T-helper 17 cell (primary cell): ENCODE measurements at places on chromosomes 2 and 18.
A peak's percentile ranks its signal among the peaks of the same experiment; 100 is the strongest.

DNA sequence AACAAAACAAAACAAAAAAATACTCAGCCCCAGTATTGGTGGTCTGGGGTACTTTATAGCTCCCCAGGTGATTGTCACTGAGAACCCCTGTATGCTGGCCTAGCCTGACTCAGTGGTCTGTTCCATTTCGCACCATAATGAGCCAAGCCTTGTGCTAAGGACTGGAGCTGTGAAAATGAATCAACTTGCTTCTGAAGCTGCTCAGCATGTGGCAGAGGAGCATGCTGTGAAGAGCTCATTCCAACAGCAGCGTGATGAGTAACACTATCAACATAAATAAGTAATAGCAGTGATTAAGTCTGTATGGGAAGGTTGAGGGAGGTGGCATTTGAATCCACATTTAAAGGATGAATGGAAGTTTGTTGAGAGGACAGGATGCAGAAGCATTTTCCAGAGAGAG, 67.2 kb upstream of the ATL2 start:
- DNase-seq, result no peak

DNA sequence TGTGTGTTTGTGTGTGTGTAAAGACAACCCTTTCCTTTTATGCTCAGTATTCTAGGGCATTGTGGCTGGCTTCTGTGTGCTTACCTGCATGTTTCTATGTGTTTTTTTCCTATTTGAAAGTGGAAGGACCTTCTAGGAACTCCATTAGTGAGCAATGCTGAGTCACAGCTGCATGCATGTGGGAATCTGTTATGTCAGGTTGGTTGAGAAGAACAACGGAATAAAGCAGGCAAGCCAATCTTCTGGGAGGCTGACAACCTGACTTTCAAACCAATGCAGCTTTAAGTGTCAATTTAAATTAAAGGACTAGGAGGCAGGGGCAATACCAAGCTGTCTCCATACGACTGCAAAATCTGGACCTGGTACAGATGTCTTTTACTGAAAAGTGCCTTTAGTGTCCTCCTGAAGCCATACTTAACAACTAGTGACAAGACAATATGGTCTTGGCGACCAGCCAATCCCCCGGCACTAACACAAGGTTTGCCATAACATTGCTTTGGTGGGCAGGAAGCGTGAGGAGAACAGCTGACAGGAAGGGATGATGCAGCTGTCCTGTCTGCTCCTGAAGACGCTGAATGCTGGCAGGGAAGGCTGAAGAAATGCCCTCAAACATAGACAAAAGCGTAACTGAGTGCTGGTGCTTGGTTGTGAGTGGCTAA, 514.7 kb upstream of the CDH7 start:
- DNase-seq, result no peak

- DNase-seq, result no peak
Measured at GRCh38 chr2:40434731-40435271, 17.1 kb downstream of the SLC8A1 start.

- no peak for DNase-seq
Measured at GRCh38 chr18:75256376-75256775, 45.8 kb downstream of the TSHZ1 start.

- DNase-seq, result no peak
Measured at GRCh38 chr2:7749895-7750559, 832.8 kb downstream of the RNF144A start.

DNA sequence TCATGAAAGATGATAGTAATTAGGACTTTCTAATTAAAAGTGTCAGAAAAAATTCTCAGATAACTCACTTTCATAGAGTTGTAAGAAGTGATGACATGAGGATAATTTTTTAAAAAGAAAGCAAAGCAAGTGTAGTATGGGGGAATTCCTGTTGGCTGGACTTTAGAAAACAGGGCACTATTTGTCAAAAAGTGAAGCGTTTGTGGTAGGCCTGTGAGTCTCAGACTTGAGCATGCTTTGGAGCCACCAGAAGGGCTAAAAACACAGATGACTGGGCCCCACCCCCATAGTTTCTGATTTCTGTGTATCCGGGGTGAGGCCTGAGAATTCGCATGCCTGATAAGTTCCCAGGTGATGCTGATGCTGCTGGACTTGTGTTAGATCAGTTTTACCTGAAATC, 222.6 kb upstream of the LRRTM1 start:
- no peak for DNase-seq

DNA sequence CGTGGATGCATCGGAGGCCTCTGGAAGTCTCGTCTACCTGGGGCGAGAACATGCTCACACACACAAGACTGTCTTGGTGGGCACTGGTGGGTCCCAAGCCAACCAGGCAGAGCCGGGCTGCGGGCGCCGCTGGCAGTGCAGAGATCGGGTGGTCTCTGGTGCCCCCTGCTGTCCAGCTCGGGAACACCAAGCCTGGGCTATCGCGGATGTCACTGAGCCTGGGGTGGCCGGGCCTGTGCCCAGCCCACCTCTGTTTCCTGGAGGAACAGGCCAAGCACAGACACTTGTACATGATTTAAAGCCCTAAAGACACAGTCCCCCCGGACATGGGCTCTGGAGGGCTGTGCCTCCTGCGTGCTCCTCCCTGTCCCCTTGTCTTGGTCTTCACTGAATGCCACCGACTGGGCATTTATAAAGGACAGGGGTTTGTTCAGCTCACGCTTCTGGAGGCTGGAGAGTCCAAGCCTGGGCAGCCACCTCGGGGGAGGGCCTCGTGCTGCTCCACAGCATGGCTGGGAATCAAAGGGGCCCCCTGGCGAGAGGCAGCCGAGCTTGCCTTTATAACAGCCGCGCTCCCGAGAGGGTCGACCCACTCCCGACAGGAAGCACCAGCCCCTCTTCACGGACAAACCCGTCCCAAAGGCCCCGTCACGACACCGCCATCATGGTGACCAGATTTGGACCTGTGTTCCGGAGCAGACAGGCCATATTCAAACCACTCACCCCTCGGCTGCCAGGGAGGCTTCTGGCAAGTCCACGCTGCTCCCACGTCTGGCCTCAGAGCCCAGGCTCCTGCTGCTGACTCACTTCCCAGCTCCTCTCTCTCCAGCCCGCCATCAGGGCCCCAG, 3.6 kb upstream of the OTOS start:
- DNase-seq, result peak; percentile 87

- no peak for DNase-seq
Measured at GRCh38 chr18:58532298-58532697, 96.6 kb downstream of the ALPK2 start.

GRCh38 chr2:203743441-203743981, 37.1 kb downstream of the CD28 start:
- DNase-seq, result no peak

DNA sequence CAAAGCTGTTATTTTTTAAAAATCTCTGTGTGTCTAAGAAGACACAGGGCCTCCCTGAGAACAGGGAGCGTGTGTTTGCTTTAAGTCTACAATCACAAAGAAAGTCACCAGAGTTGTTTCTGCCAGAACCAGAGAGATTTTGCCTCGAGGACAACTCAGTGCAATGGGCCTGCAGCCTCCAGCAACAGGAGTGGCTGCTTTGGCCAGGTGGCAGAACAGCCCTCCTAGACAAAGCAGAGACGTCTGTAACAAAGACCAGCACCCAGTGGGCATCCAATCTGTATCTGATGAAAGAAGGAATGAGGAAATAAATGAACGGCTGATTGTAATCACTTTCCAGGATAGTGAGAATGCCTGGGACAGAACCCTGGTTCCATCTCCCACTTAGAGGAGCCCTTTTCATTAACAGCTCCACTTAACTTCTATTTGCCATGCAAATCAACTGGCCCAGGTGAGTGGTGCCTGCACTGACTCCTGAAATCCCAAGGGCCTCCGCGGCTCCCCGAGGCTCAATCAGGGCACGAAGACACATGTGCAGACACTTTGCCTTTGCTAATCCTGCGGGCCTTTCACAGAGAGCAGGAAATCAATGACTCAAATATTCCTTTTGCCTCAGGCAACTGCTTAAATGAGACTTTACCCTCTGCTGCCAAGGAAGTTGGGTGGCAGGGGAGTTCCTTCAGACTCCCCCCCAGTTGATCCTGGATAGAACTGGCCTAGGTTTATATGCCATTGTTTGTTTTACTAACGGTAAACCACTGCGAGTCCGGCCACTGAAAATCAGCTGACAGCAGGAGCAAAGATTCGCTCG, 146.5 kb downstream of the CABLES1 start:
- DNase-seq, result no peak

DNA sequence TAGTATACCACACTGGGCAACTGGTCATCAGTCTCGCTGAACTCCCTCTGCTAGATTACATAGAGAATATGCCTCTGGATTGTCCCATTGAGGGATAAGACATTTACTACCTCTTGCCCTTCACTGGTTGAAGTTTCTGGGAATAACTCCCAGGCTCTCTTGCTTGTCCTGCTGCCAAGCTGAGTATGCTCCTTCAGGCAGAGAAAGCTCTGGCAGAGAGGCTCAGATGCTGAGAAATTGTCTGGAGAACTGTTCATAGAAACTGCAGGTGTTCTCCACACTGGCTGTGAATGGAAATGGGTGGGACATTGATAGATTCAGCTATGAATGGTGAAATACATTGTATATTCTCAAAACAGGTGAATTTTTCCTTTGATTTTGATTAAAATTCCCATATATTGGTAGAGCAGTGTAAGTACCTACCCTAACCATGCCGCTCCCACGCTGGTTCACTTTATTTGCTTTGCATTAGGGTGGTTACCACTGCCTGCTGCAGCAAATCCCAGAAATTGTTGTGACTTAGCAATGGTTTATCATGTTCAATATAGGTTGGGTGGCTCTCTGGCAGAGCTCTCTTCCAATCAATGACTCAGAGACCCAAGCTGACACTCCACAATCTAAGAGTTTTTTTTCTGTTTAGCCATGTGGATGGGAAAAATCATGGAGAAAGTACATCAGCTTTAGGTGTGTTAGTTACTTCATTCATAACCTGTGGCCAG, 36.7 kb downstream of the FAM117B start:
- DNase-seq, result no peak

DNA sequence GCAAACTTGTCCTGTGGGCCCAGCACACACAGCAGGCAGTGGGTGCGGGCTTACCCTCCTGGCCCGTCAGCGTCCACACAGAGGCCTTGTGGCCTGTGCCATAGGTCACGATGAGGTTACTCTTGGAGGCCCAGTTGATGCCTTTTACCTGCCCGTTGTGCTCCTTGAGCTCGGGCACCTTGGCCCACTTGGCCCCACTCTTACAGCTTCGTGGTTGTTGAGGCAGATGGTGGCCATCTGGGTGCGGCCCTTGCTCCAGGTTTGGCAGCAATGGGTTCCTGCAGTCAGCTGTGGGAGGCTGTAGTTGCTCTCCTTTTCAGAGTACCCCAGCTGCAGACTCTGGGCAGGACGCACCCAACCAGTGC, 45.5 kb upstream of the PTH2R start:
- DNase-seq, result no peak

- no peak for DNase-seq
Measured at GRCh38 chr18:35474884-35475283, 22.9 kb downstream of the INO80C start.

DNA sequence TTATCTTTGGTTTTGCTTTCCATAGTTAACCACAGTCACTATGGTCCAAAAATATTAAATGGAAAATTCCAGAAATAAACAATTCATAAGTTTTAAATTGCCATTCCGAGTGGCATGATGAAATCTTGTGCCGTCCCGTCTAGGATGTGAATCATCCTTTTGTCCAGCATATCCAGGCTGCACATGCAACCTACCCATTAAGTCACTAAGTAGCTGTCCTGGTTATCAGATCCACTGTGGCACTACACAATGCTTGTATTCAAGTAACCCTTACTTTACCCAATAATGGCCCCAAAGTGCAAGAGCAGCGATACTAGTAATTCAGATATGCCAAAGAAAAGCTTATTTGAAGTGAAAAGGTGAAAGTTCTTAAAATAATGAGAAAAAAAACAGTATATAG, 10.7 kb downstream of the USP34 start:
- DNase-seq, result no peak

DNA sequence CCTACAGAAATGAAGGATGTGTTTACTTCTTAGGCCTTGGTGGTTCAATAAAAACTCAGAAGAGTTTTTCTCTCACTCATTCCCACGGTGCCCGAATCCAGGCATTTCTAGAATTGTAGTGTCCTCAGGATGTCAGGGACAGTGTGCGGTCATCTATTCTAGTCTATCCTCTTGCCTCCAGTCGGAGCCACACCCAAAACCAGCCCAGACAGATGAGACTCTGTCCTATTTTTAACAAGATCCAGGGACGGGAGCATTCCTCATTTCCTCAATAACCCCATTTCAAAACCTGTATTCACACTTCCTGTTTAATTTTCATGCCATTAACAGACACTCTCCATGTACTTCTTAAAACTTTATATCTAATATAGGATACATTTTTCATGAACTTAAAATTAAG, 11.6 kb upstream of the RBMS1 start:
- no peak for DNase-seq

GRCh38 chr2:56770490-56770889, 586.7 kb downstream of the CCDC85A start:
- DNase-seq, result no peak

DNA sequence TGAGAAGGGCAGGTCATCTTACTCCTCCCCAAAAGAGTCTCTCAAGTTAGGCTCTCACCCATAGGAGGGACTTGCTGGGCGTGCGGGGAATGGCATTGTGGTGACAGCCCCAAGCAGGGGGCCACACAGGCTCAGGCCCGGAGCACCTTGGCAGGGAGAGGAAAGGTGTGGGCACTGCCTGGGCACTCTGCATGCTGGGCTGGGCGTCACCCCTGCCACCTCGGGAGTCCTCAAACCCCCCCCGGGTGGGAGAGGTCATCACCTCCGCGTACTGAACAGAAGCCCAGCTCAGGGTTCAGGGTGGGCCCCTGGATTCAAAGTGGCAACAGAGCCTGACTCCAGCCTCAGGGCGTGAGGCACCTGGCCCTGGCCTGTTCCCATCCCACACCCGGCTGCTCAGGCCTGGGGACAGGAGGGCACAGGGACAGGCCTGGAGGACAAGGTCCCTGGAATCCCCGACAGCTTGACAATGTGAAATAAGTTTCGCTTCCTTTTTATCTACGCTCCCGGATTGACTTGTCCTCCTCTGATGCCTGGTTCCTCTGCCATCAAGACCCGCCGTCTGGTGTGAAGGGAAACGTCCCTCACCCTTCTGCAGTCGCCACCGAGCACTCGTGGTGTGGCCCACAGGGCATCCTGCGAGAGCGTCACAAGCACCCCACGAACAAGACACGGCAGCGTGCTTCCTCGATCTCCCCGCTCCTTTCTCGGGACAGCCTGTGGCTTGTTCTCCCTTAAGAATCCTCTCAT, 97.8 kb downstream of the HDAC4 start:
- no peak for DNase-seq

- DNase-seq, result no peak
Measured at GRCh38 chr2:60515721-60516226, 37.7 kb downstream of the BCL11A start.

GRCh38 chr2:31302940-31303563, 69.1 kb downstream of the EHD3 start:
- DNase-seq, result no peak

GRCh38 chr2:157184161-157184895, 73.2 kb upstream of the GALNT5 start:
- no peak for DNase-seq
